ENCODE measurements at places on chromosomes 6 and 20.

DNA sequence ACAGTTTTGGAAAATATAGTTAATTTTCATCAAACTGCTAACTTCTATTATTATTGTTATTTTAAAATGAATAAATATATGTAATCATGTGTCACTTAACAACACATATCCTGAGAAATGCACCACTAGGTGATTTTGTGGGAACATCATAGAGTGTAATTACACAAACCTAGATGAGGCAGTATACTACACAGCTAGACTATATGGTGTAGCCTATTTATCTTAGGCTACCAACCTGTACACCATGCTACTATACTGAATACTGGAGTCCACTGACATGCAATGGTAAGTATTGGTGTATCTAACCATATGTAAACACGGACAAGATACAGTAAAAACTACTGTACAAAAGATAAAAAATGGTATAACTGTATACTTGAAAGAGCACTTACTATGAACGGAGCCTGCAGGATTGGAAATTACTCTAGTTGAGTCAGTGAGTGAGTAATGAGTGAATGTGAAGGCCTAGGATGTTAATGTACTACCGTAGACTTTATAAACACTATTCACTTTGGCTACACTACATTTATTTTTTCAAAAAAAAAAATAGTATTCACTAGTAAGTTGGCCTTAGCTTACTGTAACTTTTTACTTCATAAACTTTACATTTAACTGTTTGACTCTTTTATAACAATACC lies 72.4 kb downstream of the ASCC3 start:
- DNase-seq = no peak

DNA sequence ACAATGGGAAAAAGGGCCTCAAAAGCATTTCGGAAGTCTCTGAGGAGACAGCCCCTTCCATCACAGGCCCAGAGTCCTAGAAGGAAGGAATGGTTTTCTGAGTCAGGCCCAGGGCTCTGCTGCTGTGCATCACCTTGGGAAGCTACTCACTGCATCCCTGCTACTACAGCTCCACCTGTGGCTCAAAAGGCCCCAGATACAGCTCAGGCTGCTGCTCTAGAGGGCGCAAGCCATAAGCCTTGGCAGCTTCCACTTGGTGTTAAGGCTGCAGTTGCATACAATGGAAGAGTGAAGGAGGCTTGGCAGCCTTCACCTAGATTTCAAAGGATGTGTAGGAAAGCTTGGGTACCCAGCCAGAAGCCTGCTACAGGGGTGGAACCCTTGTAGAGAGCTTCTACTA lies 54.8 kb downstream of the MEI4 start:
- no peak for DNase-seq

DNA sequence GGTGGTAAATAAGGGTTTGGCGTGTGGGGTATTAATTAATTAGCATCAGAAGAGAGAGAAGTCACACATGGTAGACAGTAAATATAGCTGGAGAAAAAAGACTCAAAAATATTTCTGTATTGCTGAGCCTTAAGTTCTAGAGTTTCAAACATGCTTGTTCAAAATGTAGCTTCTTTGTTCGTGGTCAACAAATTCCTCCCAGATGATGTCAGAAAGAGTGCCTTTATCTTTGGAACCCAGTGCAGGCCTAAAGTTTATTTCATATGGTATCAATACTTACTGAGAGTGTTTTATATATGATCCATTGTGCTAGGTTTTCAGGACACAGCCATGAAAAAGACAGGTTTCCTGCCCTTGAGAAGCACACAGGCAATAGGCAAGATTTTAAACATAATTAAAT lies 18.3 kb downstream of the MARCKS start:
- no peak for DNase-seq

DNA sequence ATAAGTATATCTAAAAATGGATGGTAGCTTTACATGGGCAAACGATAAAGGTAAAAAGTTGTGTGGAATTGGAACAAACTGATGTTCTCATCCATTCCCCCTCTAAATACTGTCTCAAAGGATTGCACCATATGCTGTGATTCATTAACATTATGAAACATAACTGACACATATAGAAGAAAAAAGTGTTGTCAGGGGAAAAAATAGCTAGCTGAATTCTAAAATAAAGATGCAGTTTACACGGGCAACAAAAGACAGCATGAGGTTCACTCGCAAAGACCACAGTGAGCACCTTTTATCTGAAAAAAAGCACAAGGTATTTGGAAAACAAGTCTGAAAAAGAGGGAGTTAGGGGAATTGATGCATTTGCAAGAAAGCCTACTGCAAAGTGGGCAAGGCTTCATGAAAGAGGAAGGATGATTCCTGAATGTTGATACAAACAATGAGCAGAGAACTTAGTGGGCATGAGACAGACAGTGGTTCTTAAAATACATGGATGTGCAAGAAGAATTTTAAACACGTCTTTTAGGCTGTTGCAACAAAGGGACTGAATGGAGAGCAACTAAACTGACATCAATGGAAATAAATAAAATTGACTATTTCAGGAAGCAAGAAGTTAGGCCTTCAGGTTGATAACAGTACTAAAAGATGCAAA lies 280.9 kb downstream of the KIF16B start:
- no peak for DNase-seq

DNA sequence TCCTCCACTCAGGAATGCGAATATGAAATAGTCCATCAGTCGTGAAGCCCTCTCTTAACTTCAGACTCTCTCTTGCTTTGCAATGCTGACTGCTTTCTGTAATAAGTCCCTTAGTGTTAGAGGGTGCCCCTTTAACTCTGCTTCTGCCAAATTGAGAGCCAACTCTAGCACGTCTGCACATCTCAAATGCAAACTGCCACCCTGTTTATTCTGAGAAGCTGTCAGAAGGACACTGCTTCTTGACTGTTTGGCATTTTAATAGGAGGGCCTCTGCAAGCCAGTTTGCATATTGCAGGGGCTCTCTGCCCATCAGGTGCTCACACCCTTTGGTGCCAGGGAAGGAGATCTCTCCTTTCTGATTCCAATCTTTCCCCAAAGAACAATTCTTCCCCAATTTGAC lies 589.8 kb upstream of the CDH4 start:
- no peak for DNase-seq

DNA sequence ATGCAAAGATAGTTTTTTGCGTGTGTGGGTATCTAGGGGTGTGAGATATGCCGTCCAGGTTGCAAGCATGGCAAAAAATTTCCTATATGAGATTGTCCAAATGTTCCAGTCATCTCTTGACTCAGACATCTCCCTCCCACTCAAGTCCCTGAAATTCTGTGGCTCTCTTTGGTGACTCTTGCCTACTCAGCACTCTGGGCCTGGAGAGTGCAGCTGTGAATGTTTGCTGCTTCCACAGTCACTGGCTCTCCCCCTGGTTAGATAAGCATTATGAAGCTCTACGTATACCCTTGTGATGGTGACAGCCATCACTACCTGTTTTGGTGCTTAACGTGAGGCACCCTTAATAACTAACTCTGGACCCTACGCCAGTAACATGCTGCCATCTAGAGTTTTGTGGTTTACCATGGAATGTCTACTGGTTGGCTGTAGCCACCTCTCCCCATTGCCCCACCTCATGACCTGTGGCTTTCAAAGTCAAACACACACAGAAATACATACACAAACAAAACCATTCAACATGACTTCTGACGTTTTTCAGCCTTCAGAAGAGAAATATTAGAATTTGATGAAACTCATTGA lies 621.9 kb upstream of the CITED2 start:
- DNase-seq = no peak

- DNase-seq = no peak
Measured at GRCh38 chr6:134651519-134651918, 298.4 kb downstream of the ALDH8A1 start.

- DNase-seq = no peak
Measured at GRCh38 chr6:79313254-79313653, 78.8 kb upstream of the HMGN3 start.

DNA sequence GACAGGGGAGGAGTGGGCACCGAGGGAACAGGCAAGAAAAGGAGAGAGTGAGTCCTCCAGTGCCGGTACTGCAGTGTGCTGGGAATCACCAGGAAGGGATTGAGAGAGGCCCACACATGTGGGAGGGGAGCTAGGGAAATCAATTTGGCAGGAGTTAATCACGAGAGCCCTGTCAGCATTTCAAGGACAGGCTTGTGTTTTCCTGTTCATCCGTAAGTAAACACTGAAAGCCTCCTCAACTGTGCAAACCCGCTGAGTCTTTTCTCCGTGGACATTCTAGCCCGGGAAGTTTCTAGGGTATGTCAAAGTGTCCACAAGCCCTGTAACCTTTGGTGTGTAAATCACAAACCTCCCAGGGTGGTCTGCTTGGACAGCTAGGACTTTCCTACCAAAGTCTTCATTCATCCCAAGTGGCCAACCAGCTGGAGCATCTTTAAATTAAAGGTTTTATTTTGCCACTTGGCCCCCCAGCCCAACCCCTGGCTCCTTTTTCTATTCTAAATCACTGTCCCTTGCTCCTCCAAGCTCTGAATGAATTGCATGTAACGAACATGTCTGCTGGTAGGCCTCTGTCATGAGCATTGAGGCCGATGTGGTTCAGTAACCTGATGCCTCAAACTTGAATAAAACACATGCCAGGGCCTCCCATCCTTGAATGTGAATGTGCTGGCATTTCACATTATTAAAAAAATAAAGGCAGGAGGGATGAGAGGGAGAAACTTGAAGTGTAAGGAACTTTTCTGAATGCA lies 149.1 kb downstream of the ZNF217 start:
- no peak for DNase-seq

- no peak for DNase-seq
Measured at GRCh38 chr6:43934183-43934802, 164.3 kb downstream of the VEGFA start.

DNA sequence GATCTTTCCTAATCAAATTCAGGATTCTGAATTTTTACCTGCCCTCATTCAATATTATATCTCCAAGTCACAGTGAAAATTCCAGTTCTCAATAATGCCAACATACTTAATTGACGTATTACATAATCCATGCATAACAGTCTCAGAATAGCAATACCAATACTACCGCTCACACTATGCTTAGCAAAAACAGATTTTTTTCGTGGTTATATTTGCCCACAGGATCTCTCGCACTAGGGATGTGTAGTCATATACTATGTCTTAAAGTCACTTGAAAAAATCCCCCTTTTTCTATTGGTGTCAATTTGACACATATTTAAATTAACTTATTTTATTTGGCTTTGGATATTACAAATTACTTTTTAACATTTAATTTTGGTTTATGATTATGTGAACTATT lies 323.1 kb upstream of the SLC35B3 start:
- no peak for DNase-seq

GRCh38 chr6:56771189-56771588 lies 128.5 kb upstream of the DST start:
- no peak for DNase-seq

GRCh38 chr20:21513881-21514540 lies at the start of gene NKX2-2:
Gene NKX2-2, minus strand, starts transcription at chr20:21514064. Its CDS starts 395 bp downstream, at chr20:21513669.
- DNase-seq = no peak

DNA sequence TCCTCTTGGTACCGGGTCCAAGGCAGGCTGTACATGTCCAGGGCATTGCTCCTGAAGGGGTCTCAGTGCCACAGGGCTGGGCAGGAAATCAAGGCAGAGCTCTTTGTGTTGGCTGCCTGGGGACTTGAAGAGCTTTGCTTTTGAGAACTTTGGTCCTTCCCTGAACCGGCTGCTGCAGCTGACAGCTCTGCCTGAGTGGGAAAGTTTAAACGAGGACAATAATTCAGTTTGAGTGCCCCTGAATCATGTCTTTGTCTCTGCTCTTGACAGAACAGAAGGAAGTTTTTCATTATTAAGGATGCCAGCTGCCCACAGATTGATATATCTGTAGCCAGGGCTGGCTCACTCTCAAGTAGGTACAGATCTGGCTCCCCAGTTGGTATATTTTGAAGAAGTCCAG lies 56.1 kb downstream of the ANKRD6 start:
- DNase-seq = no peak

- DNase-seq = no peak
Measured at GRCh38 chr6:99011151-99011550, 63.4 kb upstream of the FBXL4 start.

DNA sequence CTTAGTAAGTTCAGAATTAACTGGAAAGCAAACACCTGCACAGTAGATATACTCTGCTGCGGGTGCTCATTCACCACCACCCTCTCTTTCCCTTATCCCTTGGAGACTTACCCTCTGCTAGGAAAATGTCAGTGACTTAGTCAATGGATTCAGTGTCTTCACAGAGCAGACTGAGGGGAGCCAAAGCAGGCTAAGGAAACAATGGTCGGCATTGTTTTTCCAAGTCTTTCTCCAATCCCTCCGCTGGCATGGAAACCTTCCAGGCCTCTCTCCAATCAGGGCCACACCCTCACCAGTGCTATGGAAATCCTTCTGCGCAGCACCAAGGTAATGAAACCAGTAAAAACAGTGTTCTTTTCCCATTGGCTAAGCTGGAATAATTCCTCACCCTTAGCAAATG lies 531.2 kb downstream of the TFAP2B start:
- no peak for DNase-seq

DNA sequence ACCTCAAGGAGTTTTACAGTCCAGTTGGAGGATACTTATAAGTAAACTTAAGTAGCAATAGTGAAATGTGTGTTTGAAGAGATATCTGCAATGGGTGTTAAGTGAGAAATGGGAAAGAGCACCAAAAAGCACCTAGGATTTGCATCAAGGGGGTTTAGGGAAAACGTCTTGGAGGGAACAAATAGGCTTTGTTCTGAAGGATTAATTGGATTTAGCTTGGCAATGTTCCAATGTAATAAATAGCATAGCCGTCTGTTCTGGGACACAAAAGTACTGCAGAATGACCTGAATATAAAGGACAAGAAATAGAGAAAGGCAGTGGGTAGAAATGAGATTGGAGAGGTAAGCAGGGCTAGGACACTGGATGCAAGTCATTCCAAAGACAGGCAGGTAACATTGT lies 2.8 kb upstream of the MYO6 start:
- DNase-seq = no peak

DNA sequence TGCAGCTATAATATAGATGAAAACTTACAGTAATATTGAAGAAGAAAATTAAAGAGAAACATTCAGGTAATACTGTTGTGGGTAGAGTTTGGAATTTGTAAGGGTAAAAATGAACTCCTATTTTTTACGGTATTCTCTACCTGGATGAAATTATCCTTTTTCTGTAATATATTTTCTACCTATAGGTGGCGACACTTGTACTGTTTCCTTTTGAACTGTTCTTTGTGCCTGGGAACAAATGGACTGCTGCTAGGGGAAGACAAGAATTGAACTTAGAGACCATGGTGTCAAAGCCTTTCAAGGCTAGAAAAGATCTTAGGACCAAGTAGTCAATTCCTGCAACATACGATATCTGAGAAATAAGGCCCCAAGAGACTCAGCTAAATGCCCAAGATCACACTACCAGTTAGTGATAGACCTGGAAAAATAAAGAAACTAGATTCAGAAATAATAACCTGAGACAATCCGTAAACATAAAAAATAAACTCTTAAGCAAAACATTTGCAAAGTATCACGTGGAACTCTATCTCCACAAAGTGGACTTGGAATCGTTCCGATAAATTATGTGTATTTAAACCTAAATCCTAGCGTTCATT lies 383.8 kb downstream of the TFAP2A start:
- no peak for DNase-seq

- DNase-seq = no peak
Measured at GRCh38 chr6:63926950-63927927, 291.6 kb downstream of the PHF3 start.

GRCh38 chr6:137550535-137550934 lies 56.3 kb upstream of the OLIG3 start:
- no peak for DNase-seq
